ENCODE measurements at places on chromosomes 4 and X. TPM values are rescaled to one million over a fixed set of nuclear protein-coding genes. Genes with fewer than 3 reads are reported as not detected.

The GAGE12F gene
- total RNA-seq = not detected

DNA sequence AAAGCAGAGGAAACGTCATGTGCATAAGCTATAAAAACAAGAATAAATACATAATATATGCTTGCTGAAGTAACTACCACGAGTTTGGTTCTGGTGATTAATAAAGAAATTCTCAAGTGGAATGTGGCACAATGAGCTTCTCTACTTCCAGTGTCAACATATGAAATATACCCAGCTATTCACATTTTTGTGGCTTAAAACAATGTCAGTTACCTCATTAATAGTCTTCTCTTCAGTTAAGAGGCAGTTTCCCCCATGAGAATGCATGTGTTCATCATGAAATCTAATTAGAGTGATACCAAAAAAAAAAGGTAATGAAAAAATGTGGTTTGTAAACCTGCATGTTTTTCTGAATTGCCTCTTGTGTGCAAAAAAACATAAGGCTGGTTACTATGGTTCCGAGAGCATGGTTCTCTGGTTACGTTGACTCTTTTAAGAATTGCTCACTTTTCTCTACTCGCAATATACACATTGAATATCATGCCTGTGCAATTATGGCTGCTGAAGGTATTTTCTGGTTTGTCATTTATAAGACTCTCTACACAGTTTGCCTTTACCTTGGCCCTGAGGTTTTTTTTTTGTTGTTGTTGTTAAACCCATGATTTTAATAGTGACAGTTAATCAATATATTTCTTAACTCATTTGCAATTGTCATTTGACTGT, 108.2 kb downstream of the PCDH7 start:
- no peak for DNase-seq

- no peak for DNase-seq
Observed at GRCh38 chr4:156594624-156595023, 377.0 kb downstream of the PDGFC start.

The ANAPC4 gene
- 23.3 TPM for total RNA-seq

DNA sequence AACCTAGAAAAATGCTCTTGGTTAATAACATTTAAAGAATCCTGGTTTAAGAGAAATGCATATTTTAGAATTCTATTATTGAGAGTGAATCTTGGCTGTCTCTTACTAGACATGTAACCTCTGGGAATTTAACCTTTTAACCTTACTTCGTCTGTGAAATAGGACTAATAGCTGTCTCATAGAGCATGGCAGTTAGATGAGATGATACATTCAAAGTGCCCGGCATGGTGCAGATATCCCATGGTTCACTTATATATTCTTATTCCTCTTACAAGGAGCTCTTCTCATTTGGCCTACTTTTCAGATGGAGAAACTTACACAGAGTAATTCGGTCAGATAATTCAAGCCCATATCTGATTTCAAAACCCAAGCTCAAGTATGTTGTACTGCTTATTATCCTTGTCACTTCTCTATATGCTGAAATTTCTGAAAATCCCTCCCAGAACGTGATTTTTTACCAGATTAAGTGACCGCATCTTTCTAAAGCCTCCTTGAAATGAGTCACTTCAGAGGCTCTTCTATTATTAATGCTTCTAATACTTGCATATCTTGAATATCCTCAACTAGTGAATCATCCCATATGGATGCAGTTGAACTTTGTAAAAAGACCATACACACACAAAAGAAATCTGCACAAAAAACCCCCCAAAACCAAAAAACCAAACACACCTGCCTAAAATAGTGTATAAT, 4.9 kb downstream of the CDKN2AIP start:
- no peak for DNase-seq

DNA sequence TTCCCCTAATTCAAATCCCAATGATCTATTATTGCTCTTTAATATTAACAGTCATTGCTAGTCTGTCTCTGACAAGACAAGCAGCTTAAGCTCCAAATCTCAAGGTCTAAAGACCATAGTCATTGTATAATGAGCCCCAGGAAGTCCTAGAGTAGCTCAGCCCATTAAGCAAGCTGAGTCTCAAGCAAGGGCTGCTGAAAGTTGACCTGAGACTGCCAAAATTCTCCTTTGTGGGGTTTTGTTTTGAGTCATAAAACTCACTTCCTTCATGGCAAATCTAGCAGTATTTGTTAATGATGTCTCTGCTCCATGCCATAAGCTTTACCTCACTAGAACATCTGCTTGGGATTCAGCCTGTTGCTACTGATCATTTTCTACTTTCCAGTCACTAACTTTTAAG, 313.2 kb downstream of the ANTXR2 start:
- DNase-seq = no peak

DNA sequence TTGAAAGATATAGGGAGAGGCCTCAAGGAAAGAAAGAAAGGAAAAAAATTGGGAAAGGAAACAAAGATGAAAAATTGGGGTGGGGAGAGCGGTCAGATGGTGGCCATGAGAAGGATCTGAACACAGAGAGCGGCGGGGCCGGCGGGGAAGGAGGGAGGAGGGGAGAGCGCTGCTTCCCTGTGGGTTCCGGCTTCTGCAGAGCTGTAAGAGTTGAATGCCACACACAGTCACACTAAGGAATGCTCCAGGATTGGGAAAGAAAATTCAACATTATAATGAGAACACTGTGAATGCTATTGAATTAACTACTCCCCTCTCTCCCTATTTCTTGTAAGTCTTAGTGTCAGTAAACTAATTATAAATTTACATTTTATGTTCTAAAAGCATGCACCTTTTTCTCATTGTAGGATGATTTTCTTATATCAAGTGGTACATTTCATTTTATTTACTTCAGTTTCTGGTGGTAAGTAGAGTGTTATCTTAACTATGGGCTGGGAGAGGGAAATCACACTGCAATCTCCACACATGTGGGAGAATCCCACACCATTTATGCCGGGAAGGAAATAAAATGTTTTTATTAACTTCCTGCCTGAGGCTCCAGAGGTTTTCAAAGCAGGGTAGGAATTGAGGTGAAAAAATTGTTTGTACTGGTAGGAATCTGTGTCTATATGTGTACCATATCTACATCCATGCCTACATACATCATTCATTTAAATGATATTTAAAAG, 904 bp downstream of the F11 start:
- DNase-seq = no peak

All from posterior vena cava (tissue), 2 donors.